HuH-7.5 (cell line): ENCODE measurements at places on chromosomes 3 and 15.

DNA sequence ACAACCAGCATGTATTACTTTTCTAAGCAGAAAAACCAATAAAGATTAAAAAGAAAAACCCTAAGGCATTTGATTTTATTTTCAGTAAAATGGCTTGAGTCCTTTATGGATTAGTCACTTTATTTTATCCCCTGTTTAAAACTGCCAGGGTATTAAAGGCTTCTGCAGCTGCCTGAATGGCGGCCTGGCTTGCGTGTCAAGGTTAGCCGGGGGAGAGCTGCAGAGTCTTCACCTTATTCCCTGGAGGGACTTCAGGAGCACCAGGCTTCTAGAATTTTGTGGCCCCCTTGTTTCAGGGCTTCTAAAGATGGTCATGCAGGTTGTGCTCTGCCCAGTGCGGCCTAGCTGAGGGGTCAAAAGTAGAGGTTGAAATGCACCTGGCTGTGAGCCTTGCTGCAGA, 58.0 kb upstream of the ICE2 start:
- DNase-seq = no peak

GRCh38 chr15:61084944-61085367, 144.1 kb downstream of the RORA start:
- DNase-seq = no peak

DNA sequence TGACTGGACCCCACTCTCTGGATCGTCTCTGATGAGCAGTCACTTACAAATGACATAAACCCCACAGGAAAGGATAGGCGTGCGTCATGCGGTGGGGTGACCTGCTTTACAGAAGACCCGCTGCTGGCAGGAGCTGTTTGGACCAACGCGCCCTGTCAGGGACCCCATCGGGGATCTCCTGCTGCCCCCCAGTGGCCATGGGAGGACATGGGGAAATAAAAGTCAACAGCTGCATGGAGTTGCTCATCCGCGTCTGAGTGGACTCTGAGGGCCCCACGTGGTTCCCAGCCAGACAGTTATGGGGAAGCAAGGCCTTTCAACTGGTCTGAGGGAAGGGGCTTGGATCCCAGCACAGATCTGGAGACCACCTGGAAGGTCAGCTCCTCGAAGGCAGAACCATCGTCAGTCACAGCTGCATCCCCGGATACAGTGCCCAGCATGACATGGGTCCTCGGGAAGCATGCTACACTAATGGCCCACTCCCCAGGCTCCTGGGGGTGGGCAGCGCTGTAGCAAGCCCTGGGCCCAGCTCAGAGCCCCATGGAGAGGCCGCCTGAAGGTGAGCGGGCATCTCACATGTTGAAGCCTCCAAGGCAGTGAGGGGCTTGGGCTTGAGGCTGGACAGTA, 32.1 kb downstream of the PTH1R start:
- peak; percentile 95 for DNase-seq

- DNase-seq = no peak
Observed at GRCh38 chr3:107942244-107942643, 148.6 kb downstream of the CD47 start.

DNA sequence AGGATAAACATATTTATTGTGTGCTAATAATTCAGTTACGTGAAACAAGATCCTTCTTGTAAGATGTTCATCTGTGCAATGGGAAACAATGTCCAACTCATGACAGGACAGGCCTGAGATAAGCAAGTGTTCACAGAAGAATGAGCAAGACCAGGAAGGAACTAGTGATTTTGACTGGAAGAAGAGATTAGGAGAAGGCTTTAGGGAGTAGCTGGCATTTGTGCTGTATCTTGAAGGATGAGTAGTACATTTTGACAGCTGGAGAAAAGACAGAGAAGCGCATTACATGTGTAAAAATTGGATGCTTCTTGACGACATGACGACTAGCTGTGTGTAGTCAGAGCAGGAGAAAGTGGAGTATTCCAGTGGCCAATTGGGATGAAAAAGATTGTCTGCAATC, 48.4 kb downstream of the GBE1 start:
- DNase-seq = no peak
